ENCODE measurements at places on chromosomes 7 and 10.

GRCh38 chr7:100053215-100053614 lies 3.6 kb downstream of the ZSCAN21 start:
- peak; percentile 18 for DNase-seq

DNA sequence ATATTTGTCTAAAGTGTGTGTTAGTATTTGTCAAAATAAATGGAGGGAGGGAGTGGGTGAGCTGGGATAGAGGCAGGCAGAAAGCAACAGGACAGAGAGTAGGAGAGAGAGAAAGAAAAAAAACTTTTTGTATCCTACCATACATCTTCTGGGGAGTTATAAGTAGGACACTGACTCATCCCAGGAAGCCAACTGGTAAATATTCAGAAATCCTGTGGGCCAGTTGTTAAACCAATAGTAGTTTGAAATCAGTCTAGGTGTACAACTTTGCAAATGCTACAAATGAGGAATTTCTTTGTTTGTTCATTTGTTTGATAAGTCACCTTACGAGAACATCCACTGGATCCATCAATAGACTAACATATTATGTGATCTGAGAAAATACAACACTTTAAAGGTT lies 980.9 kb downstream of the GATA3 start:
- no peak for DNase-seq

DNA sequence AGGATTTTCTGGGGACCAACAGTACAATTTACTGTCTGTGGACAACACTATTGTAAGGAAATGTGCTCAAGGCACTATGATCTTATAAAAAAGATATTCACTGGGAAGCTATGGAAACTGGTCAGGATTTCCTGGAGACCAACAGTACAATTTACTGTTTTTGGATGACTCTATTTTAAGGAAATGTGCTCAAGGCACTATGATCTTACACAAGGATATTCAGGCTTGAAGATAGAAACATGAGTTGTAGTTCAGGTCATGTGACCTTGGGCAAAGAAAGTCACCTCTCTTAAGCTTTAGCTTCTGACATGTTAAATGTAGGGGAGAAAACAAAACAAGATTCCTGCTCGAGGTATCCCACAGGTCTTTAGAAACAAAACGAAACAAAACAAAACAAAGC lies 1.7 kb upstream of the ITPRID1 start:
- DNase-seq = no peak

GRCh38 chr10:36872702-36873393 lies 252.6 kb upstream of the ANKRD30A start:
- no peak for DNase-seq

DNA sequence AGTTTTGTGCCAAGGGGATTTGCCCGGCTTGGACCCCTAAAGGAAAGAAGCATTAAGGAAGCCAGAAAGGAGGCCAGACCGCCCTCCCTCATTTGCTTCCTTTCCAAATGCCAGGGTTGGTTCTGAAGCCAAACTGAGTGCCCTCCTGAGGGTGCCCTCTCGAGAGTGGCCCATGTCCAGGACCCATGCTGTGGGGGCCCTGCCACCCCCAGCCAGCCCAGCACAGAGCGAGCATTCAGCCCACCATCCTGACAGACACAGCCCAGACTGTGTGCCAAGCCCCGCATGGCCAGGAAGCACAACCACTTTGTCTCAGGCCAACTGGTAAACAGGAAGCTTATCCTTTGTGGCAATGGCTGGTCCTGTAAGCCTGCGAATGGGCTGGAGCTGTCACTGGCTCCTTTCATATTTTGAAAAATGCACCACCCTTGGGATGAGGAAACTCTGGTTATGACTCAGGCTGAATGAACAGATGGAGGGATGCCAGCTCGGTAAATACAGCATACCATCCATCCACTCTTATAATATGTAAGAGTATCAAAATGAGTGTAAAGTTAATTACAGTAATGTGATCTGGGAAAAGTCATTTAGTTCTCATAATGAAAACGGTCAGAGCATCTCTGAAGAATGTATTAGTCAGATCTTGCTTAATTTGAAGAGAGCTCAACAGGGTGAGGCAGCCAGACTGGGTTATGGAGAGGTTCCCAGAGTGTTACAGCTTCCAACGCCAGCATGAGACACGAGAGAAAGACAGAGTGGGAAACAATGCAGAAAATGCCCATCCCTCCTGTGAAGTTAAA lies 65.0 kb downstream of the STK17A start:
- DNase-seq = peak; percentile 45

DNA sequence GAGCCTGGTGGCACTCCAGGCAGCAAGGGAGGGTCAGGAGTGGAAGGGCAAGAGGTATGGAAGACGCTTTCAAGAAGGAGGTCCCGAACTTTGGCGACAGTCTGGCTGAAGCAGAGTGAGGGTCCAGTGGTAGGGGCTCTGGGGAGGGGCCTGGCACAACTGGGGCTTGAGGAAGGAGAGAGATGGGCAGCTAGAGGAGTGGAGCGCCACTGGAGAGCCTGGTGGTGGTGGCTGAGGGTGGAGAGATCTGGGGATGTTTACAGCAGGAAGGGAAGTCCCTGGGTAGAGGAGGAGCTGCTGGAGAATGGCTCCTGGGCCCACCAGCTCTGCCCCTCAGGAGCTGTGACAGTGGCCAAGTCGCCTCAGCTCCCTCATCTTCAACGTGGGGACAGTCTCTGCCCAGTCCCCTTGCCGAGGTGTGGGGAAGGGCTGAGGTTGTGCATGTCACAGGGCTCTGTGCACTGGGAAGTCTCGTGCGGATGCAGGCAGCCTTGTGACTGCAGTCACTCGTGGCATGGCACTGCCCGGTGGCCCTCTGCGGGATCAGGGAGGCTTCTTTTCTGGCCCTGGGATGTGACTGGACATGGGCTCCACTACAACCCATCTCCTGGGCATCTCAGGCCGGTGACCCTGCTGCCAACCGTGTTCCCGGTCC lies 18.5 kb downstream of the UBTD1 start:
- DNase-seq = no peak

- DNase-seq = peak; percentile 76
Measured at GRCh38 chr10:123997486-123998196, 95.8 kb downstream of the CHST15 start.

DNA sequence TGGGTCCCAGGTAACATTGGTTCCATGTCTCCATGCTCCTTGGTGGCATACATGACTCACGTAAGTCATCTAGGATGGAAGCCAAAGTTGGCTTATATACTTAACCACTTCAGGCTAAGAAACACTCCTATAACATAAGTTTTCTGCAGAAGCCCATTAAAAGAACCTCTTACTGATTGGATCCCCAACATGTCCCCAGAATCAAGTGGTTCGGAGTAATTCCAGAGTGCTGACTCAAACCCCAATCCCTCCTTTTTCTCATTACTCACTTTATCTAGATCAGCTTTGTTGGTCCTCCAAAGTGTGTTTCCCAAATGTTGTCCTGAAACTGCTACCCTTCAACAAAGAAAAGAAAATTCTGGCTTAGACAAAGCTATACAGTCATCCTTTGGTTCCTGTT lies 10.1 kb upstream of the ATOH7 start:
- no peak for DNase-seq

DNA sequence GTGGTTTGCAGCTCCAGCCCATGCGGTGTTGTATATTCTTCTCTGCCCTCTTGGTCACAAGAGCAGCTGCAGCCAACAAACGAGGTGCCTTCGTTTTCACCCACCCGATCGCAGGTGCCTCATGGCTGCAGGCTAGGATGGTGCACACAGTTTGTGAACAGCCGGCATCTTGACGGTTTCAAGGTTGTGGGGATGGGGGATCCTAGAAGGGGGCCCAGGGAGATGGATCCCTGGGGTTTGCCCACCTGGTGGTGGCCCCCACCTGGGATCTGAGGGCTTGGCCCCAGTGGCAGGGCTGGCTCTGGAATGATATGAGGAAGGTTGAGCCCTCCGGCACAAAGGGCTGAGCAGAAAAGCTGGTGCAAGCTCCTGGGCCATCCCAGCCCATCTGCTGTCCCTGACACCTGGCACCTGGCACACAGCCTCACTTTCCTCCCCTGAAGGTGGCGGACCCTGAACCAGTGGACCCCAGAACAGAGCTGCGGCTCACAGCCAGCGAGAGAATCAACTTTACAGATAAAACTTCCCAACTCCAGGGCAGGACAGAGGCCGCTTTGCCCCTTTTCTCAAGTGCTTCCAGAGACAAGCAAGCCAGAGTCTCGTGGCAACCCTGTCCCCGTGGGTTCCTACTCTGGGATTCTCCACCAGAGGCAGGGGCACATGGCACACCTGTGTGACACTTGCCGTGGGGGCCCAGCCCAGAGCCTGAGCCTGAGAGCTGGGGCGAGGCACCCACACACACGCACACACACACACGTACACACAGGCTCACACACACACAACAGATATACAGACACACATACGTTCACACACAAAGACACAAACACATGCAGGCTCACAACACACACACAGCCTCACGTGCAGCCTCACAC lies 177.3 kb upstream of the PPP2R2D start:
- DNase-seq = no peak

DNA sequence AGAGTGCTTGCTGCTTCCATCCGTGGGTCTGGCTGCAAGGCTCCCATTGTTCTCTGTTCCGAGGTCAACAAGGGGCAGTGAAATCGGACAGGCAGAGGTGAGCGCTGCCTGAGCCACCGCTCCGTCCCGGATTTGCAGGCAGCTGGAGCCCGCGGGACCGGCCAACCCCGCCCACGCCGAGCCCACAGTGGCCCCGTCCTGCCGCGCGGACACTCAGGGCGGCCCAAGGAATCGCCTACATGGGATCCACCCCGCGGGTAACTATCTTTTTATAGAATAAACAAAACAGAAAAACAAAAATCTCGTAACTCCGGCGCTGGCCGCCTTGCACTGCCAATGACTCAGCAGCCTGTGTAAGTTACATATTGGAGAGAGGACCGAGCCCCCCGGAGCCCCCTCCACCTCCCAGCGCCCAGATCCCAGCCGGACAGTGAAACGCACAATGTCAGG lies 1.9 kb downstream of the BNIP3 start:
- DNase-seq = no peak

GRCh38 chr7:47361746-47362215 lies 220.1 kb downstream of the TNS3 start:
- no peak for DNase-seq

GRCh38 chr7:98911916-98912315 lies 33.6 kb downstream of the TRRAP start:
- DNase-seq = no peak

DNA sequence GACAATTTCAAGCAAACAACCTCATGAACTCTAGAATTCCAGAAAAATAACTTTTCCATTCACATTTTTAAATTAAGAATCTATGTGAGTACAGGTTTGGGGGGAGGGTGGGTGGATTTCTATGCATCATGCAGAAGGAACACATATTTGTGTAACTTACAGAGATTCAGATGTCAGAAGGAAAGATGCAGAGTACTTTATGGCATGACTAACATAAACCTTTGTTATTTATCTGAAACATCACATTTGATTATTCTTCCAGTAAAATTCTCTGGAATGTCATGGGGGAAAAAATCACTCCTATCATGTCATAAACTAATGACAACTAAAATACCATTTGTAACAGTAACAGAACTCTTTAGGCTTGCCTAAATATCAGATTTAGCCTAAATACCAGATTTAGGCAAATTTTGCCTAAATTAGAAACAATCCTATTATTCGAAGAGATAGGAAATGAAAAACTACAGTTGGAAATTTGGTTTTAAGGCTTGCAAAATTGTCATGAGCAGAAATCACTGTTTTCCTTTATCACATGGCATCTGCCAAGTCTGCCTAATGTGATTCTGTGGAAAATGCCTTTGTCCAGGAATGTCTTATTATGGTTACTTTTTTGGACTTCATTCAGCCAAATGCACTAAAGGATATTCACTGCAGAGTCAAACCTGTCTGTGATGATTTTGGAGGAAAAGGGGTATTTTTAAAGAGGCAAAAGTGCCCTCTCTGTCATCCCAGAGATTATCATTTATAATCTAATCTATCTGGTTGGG lies 527.7 kb upstream of the CELF2 start:
- no peak for DNase-seq

- no peak for DNase-seq
Measured at GRCh38 chr7:71130031-71130679, 1.8 kb upstream of the GALNT17 start.

GRCh38 chr7:150784120-150784736 lies 15.9 kb downstream of the TMEM176B start:
- peak; percentile 52 for DNase-seq

DNA sequence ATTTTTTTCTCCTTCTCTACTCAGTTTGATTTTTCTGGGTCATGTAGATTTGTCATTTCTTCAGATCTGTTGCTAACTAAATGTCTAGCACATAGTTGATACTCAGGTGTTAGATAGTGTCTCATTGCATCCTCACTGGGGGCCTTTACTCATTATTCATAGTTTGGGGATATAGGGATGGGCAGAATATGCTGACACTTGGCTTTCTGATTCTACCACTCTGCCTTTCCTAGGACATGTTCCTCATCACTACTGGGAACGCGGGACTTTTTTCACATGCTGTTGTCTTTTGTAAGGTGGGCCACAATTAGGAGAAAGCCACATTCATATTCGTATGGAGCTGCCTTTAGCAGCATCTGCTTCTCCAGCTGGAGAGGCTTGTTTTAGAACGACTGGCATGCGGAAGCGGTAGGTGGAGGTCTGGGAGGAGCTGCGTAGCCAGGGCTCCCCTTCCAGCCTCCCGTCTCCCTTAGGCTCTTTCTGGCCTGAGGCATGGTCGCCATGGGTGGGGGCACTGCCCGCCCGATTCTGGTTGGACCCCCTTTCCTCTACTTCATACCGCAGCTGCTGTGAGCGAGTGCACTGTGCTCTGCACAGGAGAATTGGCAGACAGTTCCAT lies 78.8 kb downstream of the SND1 start:
- DNase-seq = no peak

DNA sequence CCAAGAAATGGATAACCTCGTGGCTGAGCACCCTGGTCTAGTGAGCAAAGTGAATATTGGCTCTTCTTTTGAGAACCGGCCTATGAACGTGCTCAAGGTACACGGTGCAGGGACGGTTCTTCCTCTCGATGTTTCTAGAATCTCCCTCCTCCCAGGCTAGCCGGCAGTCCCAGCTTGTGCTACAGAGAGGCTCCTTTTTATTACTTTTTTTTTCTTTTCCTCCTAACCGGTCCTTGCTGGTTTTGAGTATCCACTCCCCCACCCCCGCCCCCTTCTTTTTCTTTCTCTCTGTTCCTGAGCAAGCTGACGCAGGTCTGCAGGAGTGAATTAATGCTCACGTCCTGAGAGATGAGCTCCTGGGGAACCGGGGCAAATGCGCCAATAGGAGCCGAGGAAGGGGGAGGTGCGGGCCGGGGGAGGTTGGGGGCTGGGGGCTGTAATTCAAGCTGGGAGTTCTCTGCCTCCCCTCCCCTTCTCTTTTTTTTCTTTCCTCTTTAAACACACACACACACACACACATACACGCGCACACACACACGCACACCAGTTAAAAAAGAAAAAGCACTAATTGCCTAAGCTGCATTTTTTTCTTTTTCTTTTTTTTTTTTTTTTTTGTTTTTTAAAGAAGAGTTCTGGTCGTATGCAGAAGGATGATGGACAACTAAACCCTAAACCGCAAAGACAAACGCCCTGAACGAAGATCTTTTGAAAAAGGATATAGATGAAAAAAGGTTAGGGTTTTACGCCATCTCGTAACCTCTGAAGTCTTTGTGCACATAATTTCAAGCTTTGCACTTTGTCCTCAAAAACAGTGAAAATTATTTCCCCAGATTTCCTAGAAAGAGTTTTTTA lies 6.6 kb downstream of the CPA2 start:
- no peak for DNase-seq
